ELR (cell line): ENCODE measurements at places on chromosomes 3 and 15.
A peak's percentile ranks its signal among the peaks of the same experiment; 100 is the strongest.

DNA sequence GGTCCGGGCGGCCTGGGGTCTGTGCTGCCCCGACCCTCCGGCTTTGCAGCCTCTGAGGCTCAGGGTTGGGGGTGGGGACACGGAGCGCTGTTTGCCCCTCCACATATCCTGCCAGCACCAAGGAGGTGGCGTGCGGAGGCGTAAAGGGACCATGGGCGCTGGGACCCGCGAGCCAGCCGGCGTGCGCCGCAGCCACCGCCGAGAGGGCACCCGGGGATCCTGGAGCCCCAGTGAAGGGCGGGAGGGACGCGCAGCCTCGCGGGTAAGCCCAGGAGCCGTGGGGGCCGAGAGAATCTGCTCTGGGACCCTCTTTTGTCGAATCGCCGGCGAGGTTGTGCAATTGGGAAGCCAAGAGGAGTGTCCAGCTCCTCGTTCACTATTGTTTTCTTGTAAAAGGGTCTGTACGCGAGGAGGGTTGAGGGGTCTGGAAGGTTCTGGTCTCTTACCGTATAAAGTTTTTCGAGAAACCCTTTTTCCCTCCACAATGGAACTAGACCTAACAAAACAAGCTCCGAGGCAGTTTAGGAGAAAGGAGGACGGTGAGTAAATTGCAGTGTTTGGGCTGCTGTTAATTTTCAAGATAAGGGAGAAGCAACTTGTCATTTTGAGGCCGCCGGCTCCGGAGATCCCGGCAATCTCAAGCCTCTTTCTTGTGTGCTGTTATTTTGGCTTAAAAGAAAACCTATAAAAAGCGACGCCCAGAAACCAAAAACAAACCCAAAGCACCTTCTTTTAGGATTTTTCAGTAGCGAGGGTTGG is 29.9 kb upstream of the ST3GAL6 start:
- peak; percentile 40 for DNase-seq

- DNase-seq = peak; percentile 58
Observed at GRCh38 chr3:111627092-111627491, 31.9 kb upstream of the ZBED2 start.

DNA sequence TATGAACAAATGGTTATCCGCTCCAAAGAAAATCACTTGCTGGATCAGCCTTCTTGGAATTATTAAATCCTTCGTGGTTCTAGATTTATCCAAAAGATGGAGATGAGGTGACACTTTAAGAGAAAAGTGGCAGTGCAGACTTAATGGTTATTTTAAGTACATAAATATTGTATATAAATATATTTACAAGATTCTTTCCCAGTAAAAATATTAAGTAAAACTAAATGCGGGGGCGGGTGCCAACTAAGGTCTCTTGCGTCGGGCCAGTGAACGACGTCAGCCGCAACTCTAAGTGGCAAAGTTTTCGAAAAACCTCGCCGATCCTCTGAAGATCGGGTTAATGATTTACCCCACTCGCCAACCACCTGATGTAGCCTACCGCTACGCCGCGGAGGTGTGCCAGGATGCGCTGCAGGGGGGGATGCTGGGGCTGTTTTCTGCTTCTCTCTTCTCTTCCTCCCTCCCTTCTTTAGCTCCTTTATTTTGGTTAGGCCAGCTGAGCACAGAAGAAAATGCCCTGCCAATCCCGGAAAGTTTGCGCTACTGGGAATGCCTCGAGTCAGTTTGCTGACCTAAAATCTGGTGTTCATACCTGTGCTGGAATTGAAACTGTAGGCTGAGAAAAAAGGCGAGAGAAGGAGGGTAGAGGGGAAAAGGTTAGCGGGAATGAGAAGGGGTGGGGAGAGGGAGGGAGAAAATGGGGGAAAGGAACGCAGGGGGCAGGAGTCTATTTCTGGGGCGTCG is 7.6 kb upstream of the FOXB1 start:
- DNase-seq = no peak

GRCh38 chr15:32766101-32766500 is 48.3 kb downstream of the GREM1 start:
- no peak for DNase-seq
